ENCODE measurements at places on chromosomes 12 and 14.
A peak's percentile ranks its signal among the peaks of the same experiment; 100 is the strongest.

DNA sequence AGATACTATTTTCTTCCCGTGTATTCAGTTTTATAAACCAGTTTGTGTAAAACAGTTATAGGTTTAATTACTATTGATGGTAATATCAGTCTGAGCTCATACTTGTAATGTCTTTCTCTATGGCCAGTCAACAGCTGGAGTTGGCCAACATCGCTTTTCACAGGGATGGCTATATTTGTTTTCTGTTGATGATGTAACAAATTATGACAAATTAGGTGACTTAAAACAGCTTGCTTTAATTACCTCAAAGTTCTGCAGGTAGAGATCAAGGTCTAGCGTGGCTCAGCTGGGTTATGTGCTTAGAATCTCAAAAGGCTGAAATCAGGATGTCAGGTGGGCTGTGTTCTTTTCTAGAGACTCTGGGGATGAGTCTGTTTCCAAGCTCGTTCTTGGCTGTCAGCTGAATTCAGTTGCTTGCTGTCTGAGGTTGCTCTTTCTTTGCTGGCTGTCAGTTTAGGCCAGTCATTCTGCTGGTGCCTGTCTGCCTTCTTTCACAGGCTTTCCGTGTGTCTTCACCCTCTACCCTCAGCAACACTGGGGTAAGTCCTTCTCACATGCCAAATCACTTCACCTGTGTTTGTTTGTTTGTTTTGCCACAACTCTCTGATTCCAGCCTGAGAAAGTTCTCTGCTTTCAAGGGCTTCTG lies 370.2 kb upstream of the E2F7 start:
- DNase-seq, result no peak

GRCh38 chr14:24565766-24566165 lies 10.3 kb downstream of the CTSG start:
- no peak for DNase-seq

GRCh38 chr12:26719852-26720251 lies 113.1 kb downstream of the ITPR2 start:
- DNase-seq, result no peak

GRCh38 chr12:56591126-56591525 lies 39.0 kb downstream of the BAZ2A start:
- DNase-seq, result peak; percentile 94

GRCh38 chr12:81644503-81644902 lies 114.6 kb downstream of the PPFIA2 start:
- peak; percentile 83 for DNase-seq

DNA sequence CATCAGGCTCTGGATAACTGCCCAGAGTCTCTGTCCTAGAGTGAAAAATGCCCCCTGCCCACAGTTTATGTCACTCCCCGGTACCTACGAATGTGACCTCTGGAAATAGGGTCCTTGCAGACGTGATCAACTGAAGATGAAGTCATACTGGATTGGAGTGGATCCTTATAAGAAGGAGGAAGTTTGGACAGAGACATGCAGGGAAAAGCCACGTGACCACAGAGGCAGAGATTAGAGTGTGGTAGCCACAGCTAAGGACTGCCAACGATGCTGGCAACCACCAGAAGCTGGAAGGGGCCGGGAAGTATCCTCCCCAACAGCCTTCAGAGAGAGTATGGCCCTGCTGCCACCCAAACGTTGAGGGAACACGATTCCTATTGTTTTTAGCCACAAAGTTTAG lies 101.2 kb upstream of the NCOR2 start:
- DNase-seq, result no peak

DNA sequence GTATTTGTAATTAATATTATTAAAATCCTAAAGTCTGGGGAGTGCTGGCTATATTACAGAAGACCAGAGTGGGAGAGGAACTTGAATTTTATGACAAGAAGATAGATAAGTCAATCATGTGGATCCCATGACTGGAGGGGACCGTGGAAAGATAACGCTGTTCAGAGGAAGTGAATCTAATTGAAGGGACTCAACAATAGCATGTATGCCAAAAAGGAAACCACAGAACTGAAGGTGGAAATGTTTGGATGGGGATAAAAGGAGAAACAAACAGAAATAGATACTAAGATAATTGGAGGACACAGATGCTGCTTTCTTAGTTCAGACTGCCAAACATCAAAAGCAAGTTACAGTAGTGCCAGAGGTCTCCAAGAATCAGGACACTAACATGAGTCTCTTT lies 21.1 kb downstream of the OR6J1 start:
- no peak for DNase-seq

Measured in NCI-H510A treated with DMSO at 0.1 percent for 48 hours (cell line).